Activated T-cell treated with anti-CD3 and anti-CD28 coated beads for 1 hour (primary cell): ENCODE measurements at places on chromosomes 12 and 14.
A peak's percentile ranks its signal among the peaks of the same experiment; 100 is the strongest.

DNA sequence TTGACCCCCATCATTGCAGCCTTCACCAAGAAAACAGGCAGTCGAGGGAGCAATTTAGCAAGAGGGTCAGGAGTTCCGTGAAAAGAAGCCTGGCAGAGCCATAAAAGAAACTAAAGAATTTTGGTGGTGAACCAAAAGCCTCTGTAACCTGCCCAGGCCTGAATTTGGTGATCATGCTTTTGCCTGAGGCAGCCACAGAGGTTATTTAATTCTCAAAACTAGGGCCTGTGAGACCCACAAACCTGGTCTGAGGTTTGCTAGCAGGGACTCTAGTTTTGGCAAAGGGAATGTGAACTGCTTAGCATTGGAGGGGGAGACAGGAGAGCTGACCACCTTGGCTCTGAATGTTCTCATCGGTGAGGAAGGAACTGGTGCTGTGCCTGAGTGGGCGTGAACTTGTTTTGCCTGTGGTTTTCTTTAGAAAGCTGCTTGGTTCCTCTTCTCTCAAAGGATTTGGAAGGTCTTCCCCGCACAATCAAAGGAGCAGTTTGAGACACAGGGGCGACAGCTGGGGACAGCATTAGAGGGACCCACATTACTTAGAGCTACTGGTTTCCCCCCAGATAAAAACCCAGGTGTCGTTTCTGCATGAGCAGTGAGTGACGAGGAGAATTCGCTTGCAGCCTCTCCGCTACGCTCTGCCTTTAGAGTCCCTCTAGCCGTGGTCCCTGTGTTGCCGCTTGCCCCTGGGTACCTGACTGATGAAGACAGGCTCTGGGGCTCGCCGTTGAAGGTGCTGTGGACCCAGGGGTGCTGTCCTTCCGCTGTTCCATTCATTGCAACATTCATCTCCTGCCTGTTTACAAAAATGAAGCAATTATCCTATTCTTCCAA, 12.6 kb upstream of the WNT5B start:
- no peak for DNase-seq

DNA sequence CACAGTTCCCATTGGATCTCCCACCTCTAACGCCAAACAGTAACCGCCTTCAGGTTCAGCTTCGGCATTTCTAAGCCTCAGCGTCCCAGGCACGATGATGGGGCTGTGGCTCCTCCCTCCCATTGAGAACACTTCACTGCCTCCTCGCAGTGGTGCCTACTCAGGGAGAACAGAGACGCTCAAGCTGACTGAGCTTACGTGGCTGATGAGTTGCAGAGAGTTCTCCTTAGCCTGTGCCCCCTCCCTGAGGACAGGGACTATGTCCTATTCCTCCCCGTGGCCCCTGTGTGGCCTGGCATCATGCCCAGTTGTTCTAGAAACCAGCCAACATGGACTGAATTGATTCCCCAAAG, 87.0 kb downstream of the ITPK1 start:
- no peak for DNase-seq

DNA sequence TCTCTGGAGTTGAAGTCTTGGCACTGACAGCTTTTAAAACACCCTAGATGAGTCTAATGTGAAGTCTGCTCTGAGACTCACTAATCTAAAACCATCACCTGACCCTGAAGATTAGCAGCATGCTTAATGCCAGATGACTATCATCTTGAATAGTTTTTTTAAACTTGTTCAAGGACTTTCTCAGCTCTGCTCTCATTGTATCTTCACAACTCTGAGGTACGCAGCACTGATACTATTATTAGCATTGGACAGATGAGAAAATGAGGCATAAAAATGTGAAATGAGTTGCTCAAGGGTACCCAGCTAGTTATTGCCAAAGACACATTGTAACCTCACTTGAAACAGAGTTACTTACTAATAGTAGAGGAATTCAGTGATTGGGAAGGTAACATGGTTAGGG, 4.8 kb downstream of the SLC38A1 start:
- DNase-seq, result no peak

GRCh38 chr14:71388862-71389261, 481.6 kb downstream of the PCNX1 start:
- DNase-seq, result no peak

GRCh38 chr12:103880299-103881142, 39.5 kb upstream of the NT5DC3 start:
- DNase-seq, result no peak

DNA sequence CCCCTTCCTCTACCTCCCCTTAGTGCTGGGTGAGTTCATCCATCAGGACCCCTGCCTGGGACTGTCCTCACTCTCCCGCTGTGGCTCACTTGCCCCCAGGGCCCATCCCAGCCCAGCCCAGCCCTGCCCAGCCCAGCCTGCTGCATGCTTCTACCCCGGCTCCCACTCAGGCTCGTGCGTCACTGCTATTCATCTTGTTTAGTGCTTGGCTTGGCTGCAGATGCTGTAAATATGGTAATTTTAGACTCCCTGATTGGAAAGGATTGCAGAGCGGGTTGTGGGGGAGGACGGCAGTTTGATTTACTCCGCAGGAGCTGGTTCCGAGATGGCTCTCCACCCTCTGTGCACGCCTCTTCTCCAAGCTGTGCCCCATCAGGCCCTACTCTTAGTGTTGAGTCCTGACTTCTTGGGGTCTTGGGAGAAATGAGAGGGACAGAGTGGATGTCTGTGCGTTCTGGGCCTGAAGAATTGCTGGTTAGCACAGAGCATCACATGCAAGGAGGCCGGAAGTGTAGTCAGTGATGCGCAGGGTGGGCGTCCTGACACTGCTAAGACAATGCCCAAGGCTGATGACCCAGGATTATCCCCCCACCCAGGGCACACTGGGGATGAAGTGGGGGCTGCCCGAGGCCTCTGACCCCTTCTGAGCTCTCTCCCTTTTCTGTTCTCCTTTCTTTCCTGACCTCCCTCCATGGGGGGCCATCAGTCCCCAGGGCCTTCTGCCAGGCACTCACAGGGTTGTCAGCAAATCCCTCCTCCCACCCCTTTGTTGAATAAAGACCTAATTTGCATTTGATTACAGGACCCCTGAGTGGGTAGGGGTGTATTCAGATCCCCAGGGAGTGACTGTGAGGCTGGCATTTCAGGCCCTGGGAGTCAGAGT, 244.4 kb downstream of the ZFP36L1 start:
- DNase-seq, result no peak

DNA sequence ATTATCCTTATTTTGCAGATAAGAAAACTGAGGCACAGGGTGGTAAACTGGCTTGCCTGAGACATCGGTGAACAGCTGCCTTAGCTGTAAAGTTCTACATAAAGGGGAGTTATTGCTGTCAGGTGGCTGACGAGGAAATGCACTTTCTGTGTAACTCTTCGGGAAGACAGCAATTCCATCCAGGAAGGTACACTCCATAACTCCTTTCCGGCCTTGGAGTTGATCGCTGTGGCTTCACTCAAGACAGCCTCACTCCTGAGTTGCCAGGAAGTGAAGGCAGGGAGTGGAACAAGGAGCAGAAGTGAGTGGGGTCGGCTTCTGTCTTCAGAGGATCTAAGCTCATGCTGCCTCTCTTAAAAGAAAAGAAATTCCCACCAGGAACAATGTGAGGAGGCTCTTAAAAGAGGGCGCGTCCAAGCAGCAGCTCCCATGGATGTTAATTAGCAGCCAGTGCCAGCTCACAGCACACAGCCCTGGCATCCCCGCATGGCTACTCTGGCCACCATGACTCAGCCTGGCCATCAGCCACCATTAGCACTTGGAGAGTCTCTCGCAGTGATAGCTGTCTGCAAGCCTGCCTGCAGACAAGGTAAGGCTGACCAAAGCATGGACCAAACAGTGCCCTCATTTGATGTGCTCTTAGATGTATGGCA, 60.3 kb downstream of the NUAK1 start:
- DNase-seq, result no peak

GRCh38 chr14:98138666-98139065, 1133.3 kb downstream of the BCL11B start:
- peak; percentile 47 for DNase-seq

- DNase-seq, result no peak
Measured at GRCh38 chr14:77763316-77763715, 2.4 kb upstream of the SNW1 start.

DNA sequence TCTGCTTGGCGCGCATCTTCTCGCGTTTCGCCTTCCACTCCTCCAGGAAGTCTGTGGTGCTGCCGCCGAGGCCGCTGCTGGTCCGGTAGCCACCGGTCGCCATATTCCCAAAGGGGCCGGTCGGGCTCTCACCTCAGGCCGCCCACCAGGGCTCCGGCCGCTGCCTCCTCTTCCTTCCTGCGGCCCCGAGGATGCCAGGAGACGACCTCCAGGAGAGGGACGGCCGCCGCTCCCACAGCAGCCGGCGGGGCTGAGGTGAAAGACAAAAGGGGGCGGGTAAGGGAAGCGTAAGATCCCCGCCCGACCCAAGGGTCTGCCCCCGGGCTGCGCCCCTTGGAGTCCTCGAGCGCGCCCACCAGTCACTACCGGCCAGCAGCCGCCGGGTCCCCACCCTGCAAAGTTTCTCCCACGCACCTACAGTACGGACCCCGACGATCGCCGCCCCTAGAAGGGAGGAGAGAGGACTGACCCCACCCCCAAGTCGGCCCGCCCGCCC, 574 bp downstream of the PAWR start:
- no peak for DNase-seq

- DNase-seq, result no peak
Measured at GRCh38 chr12:80241576-80242273, 142.4 kb downstream of the OTOGL start.

- DNase-seq, result no peak
Measured at GRCh38 chr12:87074781-87075180, 818.6 kb upstream of the MGAT4C start.

DNA sequence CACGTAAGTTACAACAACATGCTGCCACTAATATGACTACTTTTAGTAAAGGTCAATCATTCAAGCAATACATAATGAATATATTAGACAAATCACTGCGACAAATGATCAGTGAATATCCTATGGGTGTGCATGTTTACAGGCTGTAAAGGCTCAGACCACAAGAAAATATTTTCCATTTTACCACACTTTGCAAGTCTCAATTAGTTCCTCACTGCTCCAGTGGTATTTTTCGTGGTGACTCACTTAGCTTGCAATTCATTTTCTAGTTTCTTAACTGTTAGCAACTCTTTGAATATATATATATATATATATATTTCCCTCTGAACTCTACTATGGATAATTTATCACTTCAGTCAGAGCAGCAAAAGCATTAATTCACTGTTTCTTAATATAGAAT, 96.9 kb downstream of the EML5 start:
- DNase-seq, result no peak

- no peak for DNase-seq
Measured at GRCh38 chr14:51394804-51395203, 154.8 kb downstream of the TMX1 start.

DNA sequence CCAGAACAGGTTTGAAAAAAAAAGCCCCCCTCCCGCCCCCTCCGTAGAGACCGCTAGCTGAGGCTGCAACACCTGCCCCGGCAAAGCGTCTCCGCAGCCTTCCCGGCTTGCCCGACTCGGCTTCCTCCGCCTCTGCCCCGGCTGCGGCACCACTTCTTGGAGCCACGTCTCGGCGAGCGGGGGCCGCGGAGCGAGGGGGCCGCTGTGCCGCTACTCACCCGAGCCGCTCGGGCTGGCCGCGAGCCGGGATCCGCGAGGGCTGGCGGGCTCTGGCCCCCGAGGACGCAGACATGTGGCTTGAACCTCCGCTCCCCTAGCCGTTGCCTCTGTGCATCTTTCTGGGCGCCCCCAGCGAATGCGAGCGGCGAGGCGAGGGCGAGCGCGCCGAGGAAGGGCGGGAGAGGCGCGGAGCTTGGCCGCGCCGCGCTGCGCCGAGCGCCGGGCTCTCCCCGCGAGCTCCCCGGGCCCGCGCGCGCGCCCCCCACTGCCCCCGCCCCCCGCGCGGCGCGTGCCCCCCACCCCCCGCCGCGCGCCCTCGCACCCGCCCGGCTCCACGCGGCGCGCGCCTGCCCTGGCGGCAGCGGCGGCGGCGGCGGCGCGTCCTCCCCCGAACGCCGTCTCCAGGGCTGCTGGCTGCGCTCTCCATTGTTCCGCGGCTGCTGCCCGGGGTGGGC, 249.5 kb downstream of the APAF1 start:
- no peak for DNase-seq

DNA sequence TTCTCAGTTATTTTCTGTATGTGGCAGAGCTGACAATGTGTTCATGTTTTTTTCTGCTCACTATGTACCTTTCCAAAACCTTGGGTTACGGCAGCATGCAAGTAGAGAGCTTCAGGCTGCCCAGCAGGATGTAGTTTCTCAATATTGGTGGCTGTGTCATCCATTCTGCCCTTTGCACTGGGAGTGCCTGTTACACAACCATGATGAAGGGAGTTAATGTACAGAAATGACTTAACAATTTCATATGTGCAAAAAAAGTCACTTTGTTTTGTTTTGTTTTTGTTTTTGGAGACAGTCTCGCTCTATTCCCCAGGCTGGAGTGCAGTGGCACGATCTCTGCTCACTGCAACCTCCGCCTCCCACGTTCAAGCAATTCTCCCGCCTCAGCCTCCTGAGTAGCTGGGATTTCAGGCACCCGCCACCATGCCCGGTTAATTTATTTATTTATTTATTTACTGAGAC, 6.1 kb upstream of the CNIH1 start:
- DNase-seq, result no peak

DNA sequence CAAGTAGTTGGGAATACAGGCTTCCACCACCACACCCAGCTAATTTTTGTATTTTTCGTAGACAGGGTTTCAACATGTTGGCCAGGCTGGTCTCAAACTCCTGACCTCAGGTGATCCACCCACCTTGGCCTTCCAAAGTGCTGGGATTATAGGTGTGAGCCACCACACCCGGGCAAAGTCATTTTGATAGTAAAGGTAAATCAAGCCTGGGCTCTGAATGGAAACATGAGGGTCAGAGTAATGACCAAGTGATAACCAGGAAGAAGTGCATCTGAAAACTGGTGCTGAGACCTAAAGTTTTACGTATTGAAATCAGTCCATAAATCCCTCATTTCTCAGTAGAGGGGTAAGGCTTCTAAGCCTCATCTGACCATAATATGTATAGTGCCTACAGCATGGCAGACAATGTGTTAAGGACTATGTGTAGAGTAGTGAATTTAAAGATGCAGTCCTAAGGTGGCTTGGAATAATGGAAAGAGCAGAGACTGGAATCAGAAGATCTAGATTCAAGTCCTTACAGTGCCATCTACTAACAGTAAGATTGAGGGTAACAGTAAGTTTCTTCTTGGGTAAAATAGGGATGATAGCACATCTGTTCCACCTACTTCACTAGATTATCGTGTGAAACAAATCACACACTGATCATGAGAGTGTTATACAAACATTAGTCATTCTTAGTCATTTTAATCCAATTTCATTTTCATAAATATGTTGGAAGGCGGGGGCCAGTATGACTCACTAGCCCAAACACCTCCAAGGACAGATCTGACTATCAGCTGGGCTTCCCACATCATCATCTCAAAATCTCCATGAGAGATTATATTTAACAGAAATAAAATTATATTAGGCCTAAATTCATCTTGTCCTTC, 11.2 kb downstream of the MAP4K5 start:
- no peak for DNase-seq

DNA sequence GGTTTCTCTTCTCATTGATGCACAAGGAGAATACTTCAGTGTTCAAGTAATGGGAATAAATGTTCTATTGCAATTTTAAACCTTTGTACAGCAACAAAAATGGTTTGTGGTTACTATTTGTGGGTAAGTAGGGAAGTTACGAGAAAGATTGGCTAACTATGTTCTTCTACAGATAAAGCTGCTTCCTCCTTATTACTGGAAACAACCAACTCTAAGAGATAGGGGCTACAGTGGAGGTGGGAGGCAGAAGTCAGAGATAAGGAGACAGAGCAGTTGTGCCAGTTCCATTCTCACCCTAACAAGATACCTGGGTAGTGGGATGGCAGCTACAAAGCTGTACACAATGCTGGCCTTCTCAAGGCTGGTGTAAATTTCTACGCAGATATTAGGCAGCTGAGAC, 16.2 kb downstream of the NOXRED1 start:
- no peak for DNase-seq
